Urothelium cell line (cell line): ENCODE measurements at places on chromosomes 4 and X.
A peak's percentile ranks its signal among the peaks of the same experiment; 100 is the strongest.

DNA sequence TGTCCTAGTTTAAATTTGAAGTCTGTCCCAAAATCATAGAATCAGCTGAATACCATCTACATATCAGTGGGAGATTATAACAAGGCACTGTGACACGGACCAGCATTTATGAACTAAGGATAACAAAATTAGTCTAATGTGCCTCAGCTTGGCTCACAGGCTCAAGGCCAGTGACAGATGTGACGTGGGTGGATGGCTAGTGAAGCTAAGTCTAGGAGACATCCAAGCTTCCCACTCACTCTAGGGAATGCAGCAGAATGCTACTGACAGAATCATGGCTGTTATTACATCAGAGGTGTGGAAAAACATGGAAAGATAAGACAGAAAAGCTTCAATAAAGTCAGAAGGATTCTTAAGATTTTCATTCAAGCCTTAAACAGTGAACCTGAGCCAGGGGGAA lies 329.9 kb downstream of the NAF1 start:
- no peak for DNase-seq

DNA sequence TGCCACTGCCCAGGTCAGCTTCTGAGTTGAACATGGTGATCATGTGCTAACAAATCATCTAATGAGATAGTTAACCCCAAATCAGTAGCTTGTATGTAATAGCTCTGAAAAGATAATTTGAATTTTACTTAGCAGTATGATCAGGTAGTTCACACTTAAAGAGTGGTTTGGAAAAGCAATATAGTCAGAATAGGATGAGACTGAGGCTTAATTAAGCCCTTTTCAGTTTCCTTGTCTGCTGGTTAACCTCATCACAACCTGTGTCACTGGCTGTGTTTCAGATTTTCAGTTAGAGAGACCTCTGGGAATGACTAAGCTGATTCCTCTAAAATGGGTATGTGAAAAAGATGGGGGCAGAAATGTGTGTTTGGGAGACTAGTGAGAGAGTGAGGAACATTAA lies 38.1 kb downstream of the GPR174 start:
- no peak for DNase-seq

GRCh38 chrX:129818123-129818522 lies 25.6 kb downstream of the ZDHHC9 start:
- DNase-seq = no peak

- peak; percentile 49 for DNase-seq
These were observed 127.2 kb downstream of the ARHGEF9 start for GRCh38 chrX:63657821-63658220.

DNA sequence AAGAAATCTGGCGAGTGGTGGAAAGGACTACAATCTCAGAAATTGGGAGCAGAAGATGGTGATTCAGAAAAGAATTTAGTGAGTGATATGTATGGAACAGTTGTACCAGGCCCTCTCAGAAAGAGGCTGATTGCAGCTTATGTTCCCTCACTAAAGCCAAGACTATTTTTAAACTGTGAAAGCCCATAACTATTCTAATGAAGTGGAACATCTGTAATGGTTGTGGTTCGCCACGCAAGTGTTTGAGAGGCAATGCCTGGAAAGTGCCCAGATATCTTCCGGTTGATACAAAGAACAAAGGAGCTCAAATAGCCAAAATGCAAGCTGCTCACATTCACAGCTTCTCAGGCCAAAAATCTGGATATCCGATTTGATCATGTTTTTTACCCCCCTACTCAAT lies 1250.7 kb downstream of the RAPGEF2 start:
- no peak for DNase-seq

DNA sequence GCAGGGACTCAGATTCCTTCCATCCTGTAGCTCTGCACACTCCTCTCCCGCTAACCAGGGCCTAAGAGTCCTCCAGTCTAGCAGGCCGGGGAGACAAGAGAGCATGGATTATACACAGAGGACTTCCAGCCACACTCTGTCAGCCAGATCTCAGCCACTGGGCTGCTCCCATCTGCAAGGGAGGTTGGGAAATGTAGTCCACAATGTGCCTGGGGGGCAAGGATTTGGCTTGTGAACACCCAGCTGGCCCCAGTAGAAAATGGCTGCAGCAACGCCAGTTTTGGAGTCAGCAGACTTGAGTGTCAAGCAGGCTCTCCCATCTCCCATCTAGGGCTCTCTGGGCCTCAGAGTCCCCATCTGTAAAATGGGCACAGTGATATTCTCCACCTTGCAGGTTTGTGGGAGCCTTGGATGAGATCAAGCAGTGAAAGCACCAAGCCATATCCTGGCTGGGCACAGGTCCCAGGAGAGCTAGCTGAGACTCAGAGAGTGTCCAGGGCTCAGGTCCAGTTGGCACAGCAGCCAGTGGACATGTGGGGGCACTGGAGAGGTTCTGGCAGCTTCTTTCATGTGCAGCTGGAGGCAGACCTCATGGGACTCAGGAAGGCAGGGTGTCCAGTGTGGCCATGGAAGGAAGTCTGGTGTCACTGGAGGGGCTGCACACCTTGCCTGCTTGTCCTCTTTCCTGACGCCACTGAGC lies 14.6 kb downstream of the PSAPL1 start:
- DNase-seq = no peak

- DNase-seq = peak; percentile 21
These were observed 43.1 kb downstream of the ADAMTS3 start for GRCh38 chr4:72525938-72526337.

DNA sequence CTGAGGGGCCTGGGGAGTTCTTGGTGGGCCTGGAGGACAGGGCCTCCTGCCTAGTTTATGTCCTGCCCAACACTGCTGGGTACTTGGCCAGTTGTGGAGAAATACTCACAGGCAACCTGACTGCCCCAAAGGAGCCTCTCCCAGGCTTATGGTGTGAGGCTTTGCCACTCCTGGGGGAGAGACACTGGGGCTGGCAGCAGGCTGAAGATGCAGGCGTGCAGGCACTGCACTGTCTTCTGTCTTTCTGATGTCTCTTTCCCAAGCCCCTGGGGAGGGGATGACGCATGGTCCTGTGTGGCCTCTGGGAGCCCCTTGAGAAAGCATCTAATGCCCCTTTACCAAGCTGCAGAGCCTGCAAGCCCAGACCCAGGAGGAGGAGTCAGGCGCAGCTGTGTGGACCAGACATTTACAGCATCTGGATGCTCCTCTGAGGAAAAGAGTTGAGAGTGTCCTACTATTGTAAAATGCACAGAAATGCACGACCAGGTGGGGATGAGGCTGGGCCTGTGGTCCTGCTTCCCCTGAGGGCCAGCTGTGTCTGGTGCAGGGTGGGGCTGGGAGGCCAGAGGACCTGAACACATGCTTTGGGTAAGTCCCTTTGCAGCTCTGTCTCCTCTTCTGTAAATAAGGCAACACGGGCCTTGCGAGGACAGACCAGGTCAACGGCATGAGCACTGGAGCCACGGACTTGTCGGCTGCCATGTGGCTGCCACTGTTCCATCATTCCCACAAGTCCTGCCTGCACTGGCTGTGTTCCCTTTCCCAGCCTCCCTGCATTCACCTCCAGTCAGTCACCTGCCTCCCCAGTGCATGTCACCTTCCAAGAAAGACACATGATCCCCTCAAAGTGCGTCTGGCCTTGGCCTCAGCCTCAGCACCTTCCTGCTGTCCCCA lies 8.4 kb downstream of the TMEM271 start:
- no peak for DNase-seq

- DNase-seq = peak; percentile 17
These were observed 391 bp downstream of the UBL4A start for GRCh38 chrX:154486052-154486395.

- peak; percentile 22 for DNase-seq
These were observed 112.2 kb downstream of the ZAR1 start for GRCh38 chr4:48602222-48602621.

DNA sequence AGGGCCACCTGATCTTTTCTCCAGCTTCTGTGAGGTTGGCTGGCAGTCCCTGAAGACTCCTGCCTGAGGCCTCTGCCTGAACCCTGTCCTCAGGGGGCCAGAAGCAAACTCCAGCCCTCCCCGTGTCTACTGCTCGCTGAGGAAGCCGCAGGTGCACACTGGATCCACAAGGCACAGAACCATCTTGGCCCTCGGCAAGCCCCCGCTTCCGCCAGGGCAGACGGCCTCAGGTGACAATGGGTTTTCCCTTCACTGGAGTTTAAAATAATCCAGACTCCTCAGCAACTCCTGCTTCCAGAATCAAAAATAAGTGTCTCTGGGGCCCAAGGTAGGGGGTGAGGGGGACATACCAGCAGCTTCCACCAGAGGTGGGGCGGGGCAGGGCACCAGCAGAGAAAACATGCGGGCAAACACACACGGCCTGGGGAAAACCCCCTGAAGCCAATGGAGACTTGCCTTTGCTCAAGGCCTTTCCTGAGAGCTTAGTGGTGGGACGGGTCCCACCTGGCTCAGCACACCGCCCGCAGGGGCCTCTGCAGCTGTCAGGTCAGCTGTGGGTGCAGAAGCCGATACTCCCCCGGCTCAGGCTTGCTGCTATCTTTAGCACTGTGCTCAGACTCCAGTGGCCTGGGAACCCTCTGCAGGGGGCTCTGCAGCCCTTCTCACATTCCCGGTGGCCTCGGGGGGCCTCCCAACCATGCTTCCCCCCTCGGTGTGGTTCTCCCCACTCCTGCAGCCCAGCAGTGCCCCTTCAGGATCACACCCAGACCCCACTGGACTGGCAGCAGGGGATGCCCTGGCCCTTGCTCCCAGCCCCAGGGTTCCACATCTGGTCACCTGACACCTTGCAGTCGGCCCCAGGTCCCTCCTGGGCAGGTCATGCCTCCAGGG lies 1.9 kb downstream of the MYL5 start:
- DNase-seq = no peak

GRCh38 chr4:20576861-20577260 lies 123.4 kb upstream of the PACRGL start:
- DNase-seq = no peak

DNA sequence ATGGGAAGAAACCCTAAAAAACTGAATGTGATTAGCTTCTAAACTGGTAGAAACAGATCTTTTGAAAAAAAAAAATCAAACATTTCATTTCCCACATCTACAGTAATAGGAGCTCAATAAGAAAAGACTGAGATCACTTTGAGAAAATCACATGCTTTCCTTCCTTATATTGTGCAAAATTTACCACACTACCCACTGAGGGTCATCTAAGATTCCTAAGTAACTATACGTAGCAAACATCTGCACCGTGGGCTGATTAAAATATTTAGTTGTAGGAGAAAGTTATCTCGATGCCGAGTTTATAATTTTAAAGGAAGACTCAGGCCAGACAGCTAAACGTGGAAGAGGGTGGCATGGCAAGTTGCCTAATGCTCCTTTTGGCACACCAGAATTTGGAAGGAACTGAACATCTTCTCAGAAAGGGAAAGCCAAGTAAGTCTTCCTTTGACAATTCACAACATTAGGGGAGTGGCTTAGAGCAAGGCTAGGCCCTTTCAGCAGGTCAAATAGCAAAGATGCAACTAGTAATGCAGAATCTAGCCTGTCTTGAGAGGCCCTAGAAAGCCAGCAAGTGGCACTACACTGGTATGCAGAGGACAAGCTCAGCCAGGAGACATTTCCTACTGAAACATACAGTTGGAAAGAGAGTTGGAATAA lies 128.0 kb downstream of the TMA16 start:
- no peak for DNase-seq

DNA sequence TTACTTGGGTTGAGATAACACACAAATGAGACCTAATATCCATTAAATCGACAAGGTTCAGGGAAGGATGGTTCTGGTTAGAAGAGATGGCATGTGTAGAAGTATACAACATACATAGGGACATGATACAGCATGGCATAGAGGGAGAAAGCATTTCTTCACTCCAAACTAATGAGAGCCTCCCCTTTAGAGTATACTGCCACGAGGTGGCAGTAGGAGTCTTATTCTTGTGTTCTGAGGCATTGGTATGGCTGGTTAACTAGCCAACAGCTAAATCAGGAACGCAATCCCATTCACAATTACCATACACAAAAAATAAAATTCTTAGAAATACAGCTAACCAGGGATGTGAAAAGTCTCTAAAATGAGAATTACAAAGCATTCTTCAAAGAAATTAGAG lies 29.1 kb upstream of the TRO start:
- DNase-seq = peak; percentile 15

DNA sequence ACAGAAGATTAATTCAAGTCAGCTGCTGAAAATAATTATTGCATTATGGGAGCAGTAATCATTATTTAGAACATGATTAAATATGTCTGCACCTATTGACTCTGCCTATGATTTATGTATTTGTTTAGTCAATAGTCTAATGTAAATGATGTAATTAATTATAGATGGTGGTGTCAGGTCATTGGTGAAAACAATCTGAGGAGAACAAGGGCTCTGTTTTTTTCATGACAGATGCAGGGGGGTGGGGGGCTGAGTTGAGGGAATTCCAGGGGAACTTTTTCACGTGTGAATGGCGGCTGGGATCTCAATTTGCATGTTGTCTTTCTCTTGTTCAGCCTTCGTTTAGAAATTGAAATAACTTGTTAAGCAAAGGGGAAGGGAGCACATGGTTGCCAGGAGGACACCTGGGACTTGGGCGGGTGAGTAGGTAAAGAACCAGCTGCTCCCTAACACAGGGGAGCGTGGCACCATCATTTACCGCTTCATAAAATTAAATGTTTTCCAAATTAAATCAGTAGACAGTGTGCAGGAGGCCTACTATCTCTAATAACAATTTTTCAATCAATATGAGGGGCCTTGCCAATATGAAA lies 65.4 kb downstream of the NKX6-1 start:
- DNase-seq = no peak

- no peak for DNase-seq
These were observed 39.7 kb downstream of the UGT2B17 start for GRCh38 chr4:68536375-68536774.

DNA sequence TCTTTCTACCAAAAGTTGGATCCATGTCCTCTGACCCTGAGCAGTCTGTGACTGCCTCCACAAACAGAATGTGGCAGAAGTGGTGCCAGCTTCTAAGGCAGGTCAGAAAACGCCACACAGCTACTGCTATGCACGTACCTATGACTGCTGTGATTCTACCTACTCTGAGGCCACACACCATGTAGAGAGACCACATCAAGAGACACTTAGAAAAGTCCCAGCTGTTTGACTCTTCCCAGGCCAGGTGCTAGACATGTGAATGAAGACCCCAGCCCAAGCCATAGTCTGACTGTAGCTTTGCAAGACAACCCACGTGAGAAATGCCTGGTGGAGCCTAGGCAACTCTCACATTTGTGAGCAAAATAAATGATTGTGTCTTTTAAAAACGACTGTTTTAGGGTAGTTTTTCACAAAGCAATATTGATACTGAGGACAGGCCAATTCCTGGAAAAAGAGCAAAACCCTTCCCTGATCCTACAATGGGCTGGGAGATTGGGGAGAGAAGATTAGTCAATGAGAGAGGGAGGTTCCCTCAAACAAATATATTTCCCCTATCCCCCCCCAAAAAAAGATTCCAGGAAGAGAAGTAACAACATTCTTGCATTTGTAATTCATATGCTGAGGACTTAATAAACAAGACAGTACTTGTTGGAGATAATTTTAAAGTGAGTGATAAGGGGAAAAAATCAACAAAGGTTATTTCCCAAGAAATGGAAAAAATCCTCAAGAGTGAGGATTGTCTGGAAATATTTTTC lies 33.3 kb downstream of the FRYL start:
- no peak for DNase-seq
